ENCODE measurements at places on chromosomes 4 and X.

DNA sequence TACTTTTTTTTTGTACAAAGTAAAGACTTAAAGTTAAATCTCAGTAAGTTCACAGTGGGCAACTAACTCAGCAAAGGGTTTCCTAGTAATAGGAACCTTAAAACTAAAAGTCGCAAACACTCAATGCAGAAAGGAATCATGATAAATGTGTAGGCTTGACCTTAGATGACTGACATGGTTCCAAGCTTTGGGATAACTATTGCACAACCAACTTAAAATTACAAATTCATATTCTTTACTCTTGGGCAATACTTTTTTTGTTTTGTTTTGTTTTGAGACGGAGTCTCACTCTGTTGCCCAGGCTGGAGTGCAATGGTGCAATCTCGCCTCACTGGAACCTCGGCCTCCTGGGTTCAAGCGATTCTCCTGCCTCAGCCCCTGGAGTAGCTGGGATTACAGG is 8.2 kb downstream of the ELOVL6 start:
- DNase-seq, result no peak

GRCh38 chr4:171846232-171846631 is 33.0 kb downstream of the GALNTL6 start:
- DNase-seq, result peak; percentile 74

DNA sequence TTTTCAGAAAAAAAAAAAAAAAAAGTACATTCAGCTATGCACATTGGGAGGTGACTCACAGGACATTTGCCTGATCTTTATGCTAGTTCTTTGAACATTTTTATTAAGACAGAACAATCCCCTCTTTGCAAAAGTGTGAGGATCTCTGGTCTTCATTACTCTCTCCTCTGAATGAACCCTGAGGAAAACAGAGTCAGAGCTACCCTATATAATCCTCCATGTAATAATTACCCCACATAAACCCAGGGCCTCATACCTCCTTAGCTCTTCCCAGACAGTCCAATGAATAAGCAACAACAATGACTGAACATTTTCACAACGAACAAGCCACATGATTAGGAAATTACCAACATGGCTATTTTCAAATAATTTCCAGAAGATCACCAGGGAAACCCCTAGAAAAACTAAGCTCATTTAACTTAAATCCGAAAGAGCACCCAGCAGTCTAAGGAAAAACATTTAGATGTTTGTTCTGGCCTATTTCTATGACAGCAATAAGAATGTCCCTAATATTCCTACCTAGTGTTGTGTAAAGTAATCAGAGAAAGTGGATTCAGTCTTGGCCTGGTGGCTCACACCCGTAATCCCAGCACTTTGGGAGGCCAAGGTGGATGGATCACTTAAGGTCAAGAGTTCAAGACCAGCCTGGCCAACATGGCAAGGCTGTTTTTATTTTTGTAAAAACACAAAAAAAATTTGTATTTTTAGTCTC is 37.8 kb downstream of the TBC1D9 start:
- DNase-seq, result no peak

GRCh38 chrX:7115557-7115956 is 32.0 kb upstream of the STS start:
- DNase-seq, result no peak

- no peak for DNase-seq
Observed at GRCh38 chr4:79294064-79294463, 31.8 kb downstream of the NAA11 start.

DNA sequence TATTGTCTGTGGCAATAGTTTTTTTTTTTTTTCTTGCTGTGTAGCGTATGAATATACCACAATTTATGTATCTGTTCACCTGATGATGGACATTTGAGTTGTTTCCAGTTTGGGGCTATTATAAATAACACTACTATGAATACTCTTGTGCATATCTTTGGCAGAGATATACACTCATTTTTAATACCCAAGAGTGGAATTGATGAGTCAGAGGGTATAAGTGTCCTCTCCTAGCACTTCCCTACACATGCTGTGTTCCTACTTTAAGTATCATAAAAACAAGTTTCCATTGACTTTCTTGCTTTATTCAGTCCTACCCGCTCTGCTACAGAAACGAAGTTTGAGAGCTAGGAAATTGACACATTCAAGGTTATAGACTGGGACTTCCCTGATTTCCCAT is 39.8 kb downstream of the XIAP start:
- no peak for DNase-seq

DNA sequence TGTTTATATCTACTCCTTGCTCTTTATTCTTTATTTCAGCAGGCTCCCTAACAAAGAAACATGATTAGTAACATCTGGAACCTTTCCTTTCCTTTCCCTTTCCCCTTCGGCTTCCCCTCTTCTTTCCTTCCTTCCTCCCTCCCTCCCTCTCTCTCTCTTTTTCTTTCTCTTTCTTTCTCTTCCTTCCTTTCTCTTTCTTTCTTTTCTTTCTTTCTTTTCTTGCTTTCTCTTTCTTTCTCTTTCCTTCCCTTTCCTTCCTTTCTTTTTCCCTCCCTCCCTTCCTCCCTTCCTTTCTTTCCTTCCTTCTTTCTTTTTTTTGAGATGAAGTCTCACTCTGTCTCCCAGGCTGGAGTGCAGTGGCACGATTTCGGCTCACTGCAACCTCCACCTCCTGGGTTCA is 30.7 kb upstream of the RBMX start:
- no peak for DNase-seq

DNA sequence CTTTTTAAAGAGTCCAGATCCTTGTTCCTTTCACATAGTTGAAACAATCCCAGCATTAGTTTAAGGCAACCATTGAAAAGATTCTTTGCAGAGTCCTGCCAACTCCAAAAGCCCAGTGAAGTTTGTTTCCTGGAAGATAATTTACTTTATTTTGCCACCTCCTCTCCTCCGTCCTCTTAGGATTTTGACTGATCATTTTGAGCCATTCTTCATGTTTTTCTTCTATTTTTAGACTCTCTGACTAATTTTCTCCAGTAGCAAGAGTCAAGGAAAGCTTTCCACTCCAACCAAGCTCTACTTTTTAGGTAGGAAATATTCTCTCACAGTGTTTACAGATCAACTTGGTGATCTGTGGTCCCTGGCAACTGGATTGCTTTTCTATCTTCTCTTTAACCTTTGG is 10.3 kb downstream of the NCBP2L start:
- no peak for DNase-seq

DNA sequence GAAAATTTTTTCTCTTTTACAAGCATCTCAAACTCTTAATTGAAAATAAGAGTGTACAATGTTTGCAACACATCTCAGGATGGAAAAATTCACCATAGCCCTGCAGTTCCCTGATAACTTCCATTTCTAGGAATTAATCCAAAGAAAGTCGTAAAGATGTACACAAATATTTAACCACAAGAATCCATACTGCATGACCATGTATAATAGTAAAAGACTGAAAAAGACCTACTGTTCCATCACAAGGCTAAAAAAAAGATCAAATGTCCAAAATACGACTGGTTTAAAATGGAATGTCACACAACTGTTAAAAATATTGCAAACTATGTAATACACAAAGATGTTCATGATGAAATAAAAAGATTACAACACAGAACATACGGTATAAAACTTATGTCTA is 32.1 kb downstream of the HUWE1 start:
- DNase-seq, result no peak

DNA sequence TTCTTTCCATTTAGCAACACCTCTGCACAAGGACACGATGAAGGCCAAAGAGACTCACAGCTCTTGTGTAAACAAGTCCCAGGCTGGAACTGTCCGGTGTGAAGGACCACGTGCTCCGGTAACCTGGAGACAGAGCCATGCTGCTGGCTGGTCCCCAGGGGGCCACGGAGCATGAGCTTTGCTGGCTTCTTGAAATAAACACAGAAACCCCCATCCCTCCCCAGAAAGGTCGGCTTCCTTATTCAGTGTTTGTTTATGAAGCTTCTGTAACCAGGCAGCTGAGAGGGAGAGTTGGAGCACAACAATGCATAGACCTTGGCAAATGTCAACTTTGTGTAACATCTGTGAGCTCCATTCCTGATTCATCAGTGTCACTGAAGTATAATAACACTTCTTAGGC is 109.4 kb downstream of the GPR143 start:
- no peak for DNase-seq

- DNase-seq, result no peak
Observed at GRCh38 chr4:112521123-112522023, 5.4 kb upstream of the NEUROG2 start.

- no peak for DNase-seq
Observed at GRCh38 chrX:129717892-129718291, 20.9 kb upstream of the XPNPEP2 start.

- no peak for DNase-seq
Observed at GRCh38 chrX:115284877-115285276, 4.6 kb upstream of the LUZP4 start.

DNA sequence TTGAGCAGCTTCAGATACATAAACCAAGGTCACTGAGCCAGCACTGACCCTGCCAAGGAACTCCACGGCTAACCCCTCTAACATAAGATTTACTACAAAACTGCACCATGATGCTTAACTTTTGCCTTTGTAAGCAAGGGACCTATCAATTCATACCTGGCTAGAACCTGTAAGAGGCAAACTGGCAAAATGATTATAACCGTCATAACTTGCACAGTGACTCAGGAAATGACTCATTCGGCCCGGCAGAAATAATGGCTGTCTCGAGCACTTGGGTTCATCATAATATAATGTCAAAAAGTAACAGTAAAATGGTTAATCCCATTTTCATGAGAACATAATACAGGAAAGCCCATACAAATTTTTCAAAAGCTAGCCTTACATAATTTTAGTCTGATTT is 17.2 kb downstream of the RASGEF1B start:
- DNase-seq, result no peak

- no peak for DNase-seq
Observed at GRCh38 chr4:3725936-3726870, 40.0 kb upstream of the ADRA2C start.

DNA sequence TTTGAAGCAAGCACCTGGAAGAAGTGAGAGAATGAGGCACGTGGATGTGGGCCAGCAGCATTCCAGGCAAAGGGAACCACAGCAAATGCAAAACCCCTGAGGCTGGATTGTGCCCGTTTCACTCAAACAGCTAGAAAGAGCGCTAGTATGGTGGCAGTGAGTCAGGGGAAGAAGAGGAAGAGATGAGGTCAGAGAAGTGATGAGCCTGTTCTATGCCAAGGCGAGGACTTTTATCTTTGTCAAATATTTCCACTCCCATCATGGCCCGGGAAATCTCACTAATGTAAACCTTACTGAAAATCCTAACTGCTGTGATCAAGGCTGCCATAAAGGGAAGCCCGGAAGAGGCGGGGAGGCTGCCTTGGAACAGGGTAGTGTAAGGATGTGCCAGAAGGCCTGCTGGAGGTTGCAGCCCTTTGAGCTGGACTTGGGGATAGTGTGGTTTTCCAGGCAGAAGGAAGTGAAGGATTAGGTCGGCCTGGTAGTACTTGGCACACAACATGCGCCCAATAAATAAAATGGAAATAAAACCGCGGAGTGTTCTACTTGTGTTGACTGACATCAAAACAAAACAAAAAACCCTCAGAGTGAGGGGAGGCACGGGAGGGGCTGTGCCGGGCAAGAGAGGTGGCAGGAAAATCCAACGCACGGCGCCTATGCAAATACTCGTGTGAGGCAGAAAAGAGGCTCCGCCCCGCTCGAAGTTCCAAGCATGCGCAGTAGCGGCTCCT is 1.2 kb upstream of the CDK16 start:
- DNase-seq, result peak; percentile 9

DNA sequence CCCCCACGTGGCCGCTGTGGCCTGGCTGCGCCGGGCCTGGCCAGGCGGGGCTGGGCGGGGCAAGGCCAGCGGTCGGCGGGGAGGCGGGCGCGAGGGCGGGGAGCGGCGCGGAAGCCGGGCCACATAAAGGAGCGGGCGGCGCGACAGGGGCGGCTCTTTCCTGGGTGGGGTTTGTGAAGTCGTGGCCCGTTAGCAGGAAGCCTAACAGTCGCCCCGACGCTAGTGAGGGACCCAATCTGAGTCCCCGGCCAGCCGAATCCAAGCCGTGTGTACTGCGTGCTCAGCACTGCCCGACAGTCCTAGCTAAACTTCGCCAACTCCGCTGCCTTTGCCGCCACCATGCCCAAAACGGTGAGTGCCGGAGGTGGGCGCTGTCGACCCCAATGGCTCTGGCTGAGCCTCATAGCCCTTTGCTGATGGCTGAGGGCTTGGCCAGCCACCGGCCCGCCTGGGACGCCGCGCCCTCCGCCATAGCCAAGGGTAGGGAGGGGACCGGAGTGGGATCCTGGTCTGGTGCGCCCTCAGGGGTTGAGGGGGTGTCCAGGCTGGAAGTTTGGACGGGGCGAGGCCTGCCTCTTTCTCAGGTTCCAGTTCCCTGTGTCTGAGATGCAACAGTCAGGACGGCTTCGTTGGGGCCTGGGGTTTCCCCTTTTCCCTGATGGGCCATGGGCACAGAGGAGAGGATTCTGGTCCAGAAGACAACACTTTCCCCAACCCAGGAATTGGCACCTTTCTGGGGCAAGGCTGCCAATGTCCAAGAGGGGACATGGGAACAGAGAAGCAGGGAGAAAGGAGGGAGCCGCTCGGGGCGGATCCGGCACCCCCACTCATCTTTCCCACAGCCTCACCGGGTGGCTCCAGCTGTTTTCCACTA is at the start of gene MSN:
Gene MSN (plus strand): TSS at position 152 of the 874 bp plus-strand sequence. CDS start 188 bp downstream, at position 340.
- DNase-seq, result peak; percentile 35

DNA sequence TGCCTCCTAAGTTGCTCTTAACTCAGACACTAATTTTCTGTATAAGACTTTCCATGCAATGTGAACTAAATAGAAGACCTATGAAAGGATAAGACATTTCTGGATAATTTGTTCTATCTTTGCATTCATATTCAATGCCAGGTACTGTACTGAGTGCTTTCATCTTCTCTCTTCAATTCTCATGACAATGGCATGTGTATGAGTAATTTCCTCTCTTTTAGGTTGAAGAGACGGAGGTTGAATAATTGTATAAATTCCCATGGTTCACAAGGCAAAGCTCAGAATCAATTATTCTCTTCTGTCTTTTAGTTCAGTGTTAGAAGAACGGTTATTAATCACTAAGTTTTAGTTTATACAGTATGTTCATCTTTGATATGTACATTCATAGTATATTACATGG is 29.3 kb upstream of the CFAP299 start:
- DNase-seq, result no peak

- DNase-seq, result no peak
Observed at GRCh38 chr4:170015285-170015684, 10.9 kb downstream of the MFAP3L start.

- peak; percentile 77 for DNase-seq
Observed at GRCh38 chr4:107930821-107931774, at the start of gene CYP2U1. TSS of gene CYP2U1 (plus strand) at chr4:107931549. CDS start at chr4:107931644, 95 bp downstream.

GRCh38 chr4:175833574-175834311 is 21.7 kb upstream of the GPM6A start:
- no peak for DNase-seq

DNA sequence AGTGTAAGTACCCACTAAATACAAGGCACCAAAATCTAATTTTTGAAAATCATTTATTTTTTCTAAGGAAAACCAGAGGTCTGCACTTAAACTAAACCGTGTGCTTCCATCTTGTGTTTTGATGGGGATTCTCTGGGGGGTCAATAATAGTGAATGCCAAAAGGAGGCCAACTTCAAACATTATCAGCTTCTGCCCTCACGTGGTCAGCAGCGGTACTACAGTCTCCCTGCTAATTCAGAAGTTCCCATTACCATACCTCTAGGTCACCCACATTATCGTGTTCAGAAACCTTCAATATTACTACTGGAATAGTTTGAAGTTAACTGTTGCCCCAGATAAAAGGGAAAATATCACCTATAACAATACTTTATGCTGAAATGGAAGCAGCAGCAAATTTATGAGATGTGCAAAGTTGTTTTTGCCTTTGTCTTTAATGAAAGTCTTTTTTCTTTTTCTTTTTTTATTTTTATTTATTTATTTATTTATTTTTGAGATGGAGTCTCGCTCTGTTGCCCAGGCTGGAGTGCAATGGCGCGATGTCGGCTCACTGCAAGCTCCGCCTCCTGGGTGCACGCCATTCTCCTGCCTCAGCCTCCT is 17.3 kb downstream of the CTPS2 start:
- DNase-seq, result peak; percentile 34
